ENCODE measurements at places on chromosomes 2 and 18. TPM values are rescaled to one million over a fixed set of nuclear protein-coding genes. Genes with fewer than 3 reads are reported as not detected.

DNA sequence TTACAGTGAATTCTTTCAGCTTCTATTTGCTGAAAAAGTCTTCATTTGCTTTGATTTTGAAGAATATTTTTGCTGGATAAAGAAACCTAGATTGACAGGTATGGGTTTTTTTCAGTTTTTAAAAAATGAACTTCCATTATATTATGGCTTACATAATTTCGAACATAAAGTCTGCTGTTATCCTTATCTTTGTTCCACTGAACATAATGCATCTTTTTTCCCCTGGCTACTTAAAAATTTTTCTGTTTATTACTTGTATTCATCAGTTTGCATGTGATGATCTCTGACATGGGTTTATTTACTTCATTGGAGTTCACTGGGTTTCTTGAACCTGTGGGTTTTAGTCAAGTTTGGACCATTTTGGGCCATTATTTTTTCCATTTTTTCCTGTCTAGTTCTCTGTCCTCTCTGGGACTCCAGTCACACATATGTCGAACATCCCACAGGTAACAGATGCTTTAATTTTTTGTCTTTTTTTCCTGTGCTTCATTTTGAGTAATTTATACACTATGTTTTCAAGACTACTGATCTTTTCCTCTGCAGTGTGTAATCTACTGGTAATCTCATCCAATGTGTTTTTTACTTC lies 33.1 kb downstream of the SEC11C start:
- no peaks in the 10 kb centered on the region for H3K36me3 ChIP-seq
- no peaks in the 10 kb centered on the region for H3K4me1 ChIP-seq
- no peak overlapping the region for H3K4me3 ChIP-seq
- H3K27me3 ChIP-seq: no peaks in the 10 kb centered on the region

DNA sequence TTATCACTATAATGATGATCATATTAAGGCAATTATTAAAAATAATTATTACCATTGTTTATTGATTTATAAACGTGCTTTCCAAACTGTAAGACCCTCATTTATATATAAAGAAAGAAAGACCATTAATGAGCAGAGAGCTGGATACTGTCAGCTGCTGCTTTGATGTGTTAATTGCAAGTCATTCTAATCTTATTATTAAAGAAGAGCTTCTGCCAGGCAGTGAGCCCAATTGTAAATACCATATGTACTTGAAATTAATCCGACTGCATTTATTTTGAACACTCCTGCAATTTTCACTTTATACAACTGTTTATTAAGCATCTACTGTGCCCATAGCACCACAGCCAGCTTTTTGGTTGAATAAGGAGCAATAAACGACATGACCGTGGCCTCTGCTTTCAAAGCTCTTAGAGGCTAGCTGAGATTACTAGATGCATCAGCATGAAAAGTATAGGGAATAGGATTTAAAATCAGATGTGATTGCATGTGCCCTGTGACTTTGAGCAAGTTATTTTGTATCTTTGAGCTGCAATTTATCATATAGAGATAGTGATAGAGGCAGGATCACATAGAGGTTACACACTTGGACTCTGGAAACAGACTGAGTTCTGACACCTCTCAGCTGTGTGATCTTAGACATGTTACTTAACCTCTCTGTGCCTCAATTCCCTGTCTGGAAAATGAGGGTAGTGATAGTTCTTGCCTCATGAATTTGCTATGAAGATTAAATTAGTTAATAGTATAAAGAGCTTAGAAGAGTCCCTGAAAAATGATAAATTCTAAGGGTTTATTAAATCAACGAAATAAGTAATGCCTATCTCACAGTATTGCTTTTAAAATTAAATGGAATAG lies 83.4 kb downstream of the MYCN start:
- H3K27me3 ChIP-seq: peaks cover 18% of the 10 kb centered on the region
- no peaks in the 10 kb centered on the region for H3K4me1 ChIP-seq
- no peak overlapping the region for H3K27ac ChIP-seq
- H3K36me3 ChIP-seq: no peaks in the 10 kb centered on the region

DNA sequence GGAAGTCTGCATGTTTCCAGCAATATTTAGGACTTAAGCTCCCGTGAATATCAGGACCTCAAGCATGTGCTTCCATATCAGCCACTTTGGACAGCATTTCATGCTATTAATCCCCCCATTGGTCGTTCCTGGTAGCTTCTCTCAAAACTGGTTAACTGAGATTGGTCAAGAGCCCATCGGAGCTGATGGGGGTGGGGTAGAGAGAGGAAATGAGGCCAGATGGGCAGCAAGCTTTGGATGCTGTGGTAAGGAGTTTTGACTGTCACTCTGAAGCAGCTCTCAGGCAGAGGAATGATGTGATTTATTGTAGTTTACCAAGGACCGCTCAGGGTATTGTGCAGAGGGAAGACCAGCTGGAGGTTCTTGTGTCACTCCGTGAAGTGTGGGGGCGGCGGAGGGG lies 81.8 kb downstream of the FAM168B start:
- no peaks in the 10 kb centered on the region for H3K4me1 ChIP-seq
- H3K4me3 ChIP-seq: no peak overlapping the region
- DNase-seq: no peak
- peaks cover 55% of the 10 kb centered on the region for H3K27me3 ChIP-seq
- no peaks in the 10 kb centered on the region for H3K36me3 ChIP-seq
- H3K27ac ChIP-seq: no peak overlapping the region

DNA sequence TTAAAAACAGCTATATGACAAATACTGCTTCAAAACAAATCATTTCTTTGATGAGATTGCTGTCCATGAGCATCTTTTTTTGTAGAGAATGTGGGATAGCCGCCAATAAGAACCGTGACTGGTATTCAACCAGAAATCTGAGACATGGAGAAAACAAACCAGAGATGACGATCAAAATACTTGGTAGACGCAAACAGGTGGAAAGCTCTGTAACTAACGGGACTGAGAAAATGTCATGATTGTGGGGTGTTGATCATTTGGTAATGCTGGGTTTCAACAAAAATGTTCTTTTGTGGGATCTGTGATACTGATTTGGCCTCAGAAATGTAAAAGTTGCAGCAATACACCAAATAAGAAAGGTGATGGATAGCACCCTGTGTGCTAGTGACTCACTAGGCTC lies 364.8 kb downstream of the NYAP2 start:
- H3K4me3 ChIP-seq: no peak overlapping the region
- H3K4me1 ChIP-seq: peaks cover 22% of the 10 kb centered on the region
- no peaks in the 10 kb centered on the region for H3K36me3 ChIP-seq

MYL1 gene
- not detected for total RNA-seq

REL gene
- total RNA-seq: 13.3 TPM

GRCh38 chr2:72895759-72896281 lies 8.6 kb downstream of the SPR start:
- no peak for DNase-seq
- H3K27me3 ChIP-seq: peaks cover 10% of the 10 kb centered on the region
- no peaks in the 10 kb centered on the region for H3K4me1 ChIP-seq
- no peaks in the 10 kb centered on the region for H3K36me3 ChIP-seq
- no peak overlapping the region for H3K4me3 ChIP-seq

- no peaks in the 10 kb centered on the region for H3K36me3 ChIP-seq
- H3K27ac ChIP-seq: no peak overlapping the region
- H3K4me1 ChIP-seq: no peaks in the 10 kb centered on the region
- DNase-seq: no peak
Observed at GRCh38 chr2:214265991-214266489, 144.8 kb upstream of the VWC2L start.

Data from A673 (cell line).